Astrocyte (in vitro differentiated cells and primary cell): ENCODE measurements at places on chromosomes 6 and 20. TPM values are rescaled to one million over a fixed set of nuclear protein-coding genes. Genes with fewer than 3 reads are reported as not detected.
A peak's percentile ranks its signal among the peaks of the same experiment; 100 is the strongest.

DNA sequence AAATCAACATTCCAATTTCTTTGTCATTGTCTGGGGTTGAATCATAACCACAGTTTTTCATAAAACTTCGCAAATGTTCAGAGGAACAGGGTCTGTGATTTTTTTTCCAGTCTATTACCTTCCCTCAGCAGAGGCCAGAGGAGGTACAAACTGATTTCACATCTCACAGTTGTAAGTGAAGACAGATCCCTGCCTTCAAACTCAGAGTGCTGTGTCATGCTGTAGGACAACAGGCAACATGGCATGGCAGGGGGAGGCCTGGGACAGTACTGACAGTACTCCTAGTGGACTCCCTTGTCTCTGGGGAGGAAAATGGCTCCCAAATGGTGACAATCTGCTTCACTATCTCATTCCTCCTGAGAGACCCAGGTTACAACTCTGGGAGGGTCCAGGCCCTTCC lies 308.6 kb downstream of the CDC5L start:
- H3K4me3 ChIP-seq, result no peak overlapping the region
- DNase-seq, result peak; percentile 85
- no peaks in the 10 kb centered on the region for H3K36me3 ChIP-seq
- peak overlapping the region; percentile 75 for H3K27ac ChIP-seq

DNA sequence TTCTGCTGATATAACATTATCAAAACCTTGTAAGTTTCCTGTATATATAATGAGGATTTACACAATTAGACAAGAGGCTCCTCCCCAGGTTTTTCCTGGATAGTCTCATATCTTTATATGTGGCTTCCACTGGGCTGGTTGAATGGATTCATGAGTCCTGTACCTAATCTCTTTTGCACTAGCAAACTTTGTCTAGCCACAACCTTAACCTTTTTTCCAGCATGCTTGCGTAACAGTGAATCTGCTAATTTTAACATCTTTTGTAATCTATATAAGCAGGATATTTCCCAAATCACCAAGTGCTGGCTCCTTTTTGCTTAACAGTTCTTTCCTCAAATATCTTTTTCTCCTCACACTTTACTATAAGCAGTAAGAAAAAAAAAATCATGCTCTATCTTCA lies 153.6 kb downstream of the COL21A1 start:
- H3K27me3 ChIP-seq, result no peaks in the 10 kb centered on the region
- no peak for DNase-seq
- H3K4me3 ChIP-seq, result no peak overlapping the region

GRCh38 chr20:47235853-47236638 lies 120.5 kb downstream of the ZMYND8 start:
- no peak overlapping the region for H3K4me3 ChIP-seq
- no peak for DNase-seq
- peaks cover 8% of the 10 kb centered on the region for H3K36me3 ChIP-seq
- peaks cover 10% of the 10 kb centered on the region for H3K4me1 ChIP-seq

The ENPP1 gene
- 7.1 and 8.9 TPM in 2 replicates for total RNA-seq

DNA sequence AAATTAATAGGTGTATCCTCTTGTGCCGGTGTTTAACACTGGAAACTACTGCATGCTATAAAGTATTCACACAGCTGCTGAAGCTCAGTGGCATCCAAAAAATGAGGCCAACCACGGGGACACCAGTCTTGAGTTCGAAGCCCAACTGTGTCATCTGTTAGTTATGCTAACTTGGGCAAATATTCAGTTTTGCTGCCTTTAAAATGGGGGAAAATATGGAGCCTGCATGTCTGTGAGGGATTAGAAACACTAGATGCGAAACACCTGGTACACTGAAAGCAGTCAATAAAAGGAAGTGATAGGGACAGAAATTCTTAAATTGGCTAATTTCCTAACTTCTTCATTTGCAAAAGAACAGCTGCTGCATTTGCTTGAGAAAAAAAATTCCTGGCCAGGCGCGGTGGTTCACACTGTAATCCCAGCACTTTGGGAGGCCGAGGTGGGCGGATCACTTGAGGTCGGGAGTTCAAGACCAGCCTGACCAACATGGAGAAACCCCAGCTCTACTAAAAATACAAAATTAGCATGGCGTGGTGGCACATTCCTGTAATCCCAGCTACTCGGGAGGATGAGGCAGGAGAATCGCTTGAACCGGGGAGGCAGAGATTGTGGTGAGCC lies 36.6 kb upstream of the MLIP start:
- H3K27ac ChIP-seq, result no peak overlapping the region
- no peaks in the 10 kb centered on the region for H3K27me3 ChIP-seq
- H3K4me1 ChIP-seq, result no peaks in the 10 kb centered on the region
- DNase-seq, result no peak
- no peak overlapping the region for H3K4me3 ChIP-seq

DNA sequence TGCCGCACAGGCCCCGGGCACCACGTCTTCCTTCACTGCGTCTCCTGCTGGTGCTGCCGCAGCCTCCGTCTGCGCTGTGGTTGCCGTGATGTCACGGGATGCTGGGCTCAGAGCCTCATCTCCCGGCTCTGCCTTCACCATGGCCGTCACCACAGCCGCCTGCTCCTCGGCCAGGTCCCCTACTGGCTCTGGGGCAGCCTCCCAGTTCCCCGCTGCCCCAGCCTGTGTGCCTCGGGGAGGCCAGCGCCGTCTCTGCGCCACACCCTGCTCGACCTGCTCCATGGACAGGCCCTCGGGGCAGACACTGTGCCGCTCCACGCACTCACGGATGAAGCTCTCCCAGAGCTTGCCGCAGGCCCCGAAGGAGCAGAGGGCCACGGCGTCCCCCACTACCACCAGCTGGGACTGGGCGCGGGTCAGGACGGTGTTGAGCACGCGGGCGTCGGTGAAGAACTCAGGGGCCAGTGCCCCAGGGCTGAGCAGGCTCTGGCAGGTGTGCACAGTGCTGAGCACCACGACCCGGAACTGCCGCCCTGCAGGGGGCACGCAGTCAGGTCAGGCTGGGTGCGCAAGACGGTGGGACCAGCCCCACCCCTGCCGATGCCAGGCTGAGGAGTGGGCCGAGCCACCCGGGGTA lies 8.2 kb downstream of the HELZ2 start:
- no peak overlapping the region for H3K27ac ChIP-seq
- H3K27me3 ChIP-seq, result no peaks in the 10 kb centered on the region
- H3K4me3 ChIP-seq, result no peak overlapping the region
- H3K4me1 ChIP-seq, result no peaks in the 10 kb centered on the region
- no peaks in the 10 kb centered on the region for H3K36me3 ChIP-seq

GRCh38 chr6:37029249-37029971 lies 24.0 kb downstream of the FGD2 start:
- H3K27ac ChIP-seq, result no peak overlapping the region
- H3K36me3 ChIP-seq, result no peaks in the 10 kb centered on the region
- peak; percentile 73 for DNase-seq

The OR2B6 gene
- total RNA-seq, result not detected in 2 replicates

DNA sequence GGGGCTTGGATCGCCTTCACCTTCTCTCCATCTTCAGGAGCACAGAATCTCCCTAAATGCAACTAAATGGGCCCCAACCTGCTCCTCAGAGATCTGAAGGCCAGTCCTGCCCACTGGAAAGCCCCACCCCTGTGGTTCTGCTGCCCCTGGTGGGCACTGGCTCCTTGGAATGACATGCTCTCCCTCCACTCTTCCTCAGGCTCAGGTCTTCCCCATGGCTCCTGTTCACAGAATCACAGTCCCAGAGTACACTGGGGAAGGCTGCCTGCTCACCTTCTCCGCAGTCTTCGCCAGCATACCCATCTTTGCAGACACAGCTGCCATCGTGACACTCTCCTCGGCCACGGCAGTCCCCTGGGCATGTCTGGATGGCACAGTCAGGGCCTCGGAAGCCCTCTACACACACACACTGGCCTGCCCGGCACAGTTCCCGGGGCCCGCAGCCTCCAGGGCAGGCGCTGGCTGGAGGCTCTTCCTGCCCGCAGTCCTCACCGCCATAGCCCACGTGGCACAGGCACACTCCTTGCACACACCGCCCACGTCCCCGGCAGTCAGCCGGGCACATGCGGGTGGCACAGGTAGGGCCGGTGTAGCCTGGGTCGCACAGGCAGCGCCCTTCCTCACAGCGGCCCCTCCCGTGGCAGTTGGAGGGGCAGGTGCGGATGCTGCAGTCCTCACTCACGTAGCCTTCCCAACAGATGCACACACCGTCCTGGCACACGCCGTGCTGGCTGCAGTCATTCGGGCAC lies 13.6 kb downstream of the TNXB start:
- no peak overlapping the region for H3K4me3 ChIP-seq
- H3K36me3 ChIP-seq, result no peaks in the 10 kb centered on the region
- no peak overlapping the region for H3K27ac ChIP-seq

The LPA gene
- total RNA-seq, result not detected in 2 replicates

GRCh38 chr20:48831718-48832404 lies 4.1 kb upstream of the PREX1 start:
- H3K4me3 ChIP-seq, result no peak overlapping the region
- H3K27me3 ChIP-seq, result peaks cover 4% of the 10 kb centered on the region
- H3K4me1 ChIP-seq, result peaks cover 3% of the 10 kb centered on the region
- DNase-seq, result no peak
- H3K36me3 ChIP-seq, result no peaks in the 10 kb centered on the region

DNA sequence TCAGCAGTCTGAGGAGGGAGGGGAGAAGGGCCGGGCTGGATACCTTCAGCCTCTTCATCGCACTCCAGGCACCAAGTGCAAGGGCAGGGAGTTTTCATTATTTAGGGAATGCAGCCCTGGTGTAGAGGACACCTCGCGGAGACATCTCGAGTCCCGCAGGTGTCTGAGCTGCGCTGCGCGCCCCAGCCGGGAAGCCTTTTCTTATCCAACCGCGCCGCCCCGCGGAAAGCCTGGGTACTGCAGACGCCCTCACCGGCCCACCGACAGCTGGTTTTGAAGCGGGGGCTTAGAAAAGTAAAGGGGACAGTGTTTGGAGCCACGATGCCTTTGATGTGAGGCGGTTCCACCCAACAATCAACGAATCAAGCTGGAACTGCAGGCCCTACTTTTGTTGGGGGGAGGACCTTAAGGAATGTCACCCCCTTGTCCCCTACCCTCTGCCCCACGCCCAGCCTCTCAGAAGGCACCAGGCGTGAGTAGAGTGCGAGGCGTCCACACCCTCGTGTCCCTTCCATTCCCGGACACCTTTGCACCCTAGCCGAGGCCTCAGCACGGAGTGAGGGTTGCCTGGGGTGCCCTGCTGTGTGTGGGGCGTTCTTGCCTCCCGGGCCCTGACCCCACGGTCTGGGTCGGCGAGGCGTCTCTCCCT lies 8.6 kb downstream of the NKX2-2 start:
- peaks cover 53% of the 10 kb centered on the region for H3K27me3 ChIP-seq
- no peaks in the 10 kb centered on the region for H3K36me3 ChIP-seq
- H3K4me1 ChIP-seq, result peaks cover 11% of the 10 kb centered on the region
- H3K4me3 ChIP-seq, result peak overlapping the region; percentile 50
- H3K27ac ChIP-seq, result no peak overlapping the region

The FHL5 gene
- not detected in 2 replicates for total RNA-seq

- H3K36me3 ChIP-seq, result no peaks in the 10 kb centered on the region
- H3K4me1 ChIP-seq, result no peaks in the 10 kb centered on the region
- H3K27me3 ChIP-seq, result no peaks in the 10 kb centered on the region
- H3K27ac ChIP-seq, result no peak overlapping the region
Observed at GRCh38 chr20:39563349-39563748, 601.2 kb downstream of the DHX35 start.
